ENCODE measurements at places on chromosomes 11 and 22.

GRCh38 chr11:123357990-123358827 is 71.9 kb upstream of the GRAMD1B start:
- DNase-seq: peak; percentile 55

DNA sequence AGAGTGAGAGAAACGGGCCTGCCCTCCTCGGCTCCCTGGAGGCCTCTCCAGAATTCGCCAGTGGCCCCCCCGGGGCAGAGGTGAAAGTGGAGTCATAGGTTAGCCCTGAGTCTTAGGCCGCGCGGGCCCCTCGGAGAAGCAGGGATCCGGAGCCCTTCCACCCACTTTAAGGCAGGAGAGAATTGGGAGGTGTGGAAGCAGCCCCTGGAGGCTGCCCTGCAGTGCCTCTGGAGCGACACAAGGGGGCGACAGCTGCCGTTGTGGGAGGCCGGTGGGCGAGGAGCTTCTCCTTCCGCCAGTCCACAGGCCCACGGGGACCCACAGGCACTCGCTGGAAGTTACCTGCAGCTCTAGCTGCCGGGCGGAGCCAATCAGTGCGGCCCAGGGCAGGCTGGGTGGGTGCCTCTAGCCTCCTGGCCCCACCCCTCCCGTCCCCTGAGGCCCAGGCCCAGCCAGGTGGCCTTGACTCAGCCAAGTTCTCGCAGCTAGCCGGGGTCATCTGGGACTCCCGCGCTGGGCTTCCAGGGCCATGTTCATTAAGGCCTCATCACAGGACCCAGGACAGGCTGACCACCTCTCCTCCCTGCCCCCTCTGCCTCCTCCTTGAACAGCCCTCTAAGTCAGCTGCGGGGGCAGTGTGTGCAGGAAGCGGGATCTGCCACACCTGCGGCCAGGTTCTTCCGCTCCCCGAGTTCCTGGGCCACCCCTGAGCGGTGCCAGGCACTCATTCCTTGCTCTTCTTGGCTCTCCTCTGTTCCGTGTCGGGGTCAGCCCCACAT is 5.0 kb downstream of the DGKZ start:
- peak; percentile 64 for DNase-seq

DNA sequence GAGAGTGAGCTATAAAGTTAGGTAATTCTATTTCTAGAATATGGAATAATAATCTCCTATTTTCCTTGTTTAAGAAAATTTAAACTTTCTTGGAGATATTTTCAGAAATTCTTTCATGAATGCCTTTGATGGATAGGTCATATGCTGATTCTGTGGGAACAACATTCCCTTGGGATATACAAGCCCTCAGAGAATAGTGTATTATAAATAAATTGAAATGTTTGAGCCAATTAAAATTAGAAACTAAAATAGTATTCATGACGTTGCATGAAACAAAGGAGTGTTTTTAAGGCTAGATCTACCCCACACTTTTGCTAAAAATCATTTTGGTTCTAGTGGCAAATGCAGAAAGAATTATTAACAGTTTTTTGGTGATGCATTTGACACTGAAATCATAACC is 269.3 kb upstream of the ANO3 start:
- DNase-seq: no peak

GRCh38 chr22:42792909-42793847 is 63.9 kb downstream of the ARFGAP3 start:
- no peak for DNase-seq

- peak; percentile 70 for DNase-seq
Observed at GRCh38 chr11:102495161-102496042, 35.1 kb downstream of the MMP7 start.

- peak; percentile 66 for DNase-seq
Observed at GRCh38 chr11:86740628-86741483, 59.5 kb upstream of the PRSS23 start.
